Substantia nigra (tissue), 51 donors: ENCODE measurements at places on chromosomes 12 and 14.
A peak's percentile ranks its signal among the peaks of the same experiment; 100 is the strongest.

- no peak for DNase-seq
Observed at GRCh38 chr14:75628816-75629215, 31.9 kb downstream of the ERG28 start.

DNA sequence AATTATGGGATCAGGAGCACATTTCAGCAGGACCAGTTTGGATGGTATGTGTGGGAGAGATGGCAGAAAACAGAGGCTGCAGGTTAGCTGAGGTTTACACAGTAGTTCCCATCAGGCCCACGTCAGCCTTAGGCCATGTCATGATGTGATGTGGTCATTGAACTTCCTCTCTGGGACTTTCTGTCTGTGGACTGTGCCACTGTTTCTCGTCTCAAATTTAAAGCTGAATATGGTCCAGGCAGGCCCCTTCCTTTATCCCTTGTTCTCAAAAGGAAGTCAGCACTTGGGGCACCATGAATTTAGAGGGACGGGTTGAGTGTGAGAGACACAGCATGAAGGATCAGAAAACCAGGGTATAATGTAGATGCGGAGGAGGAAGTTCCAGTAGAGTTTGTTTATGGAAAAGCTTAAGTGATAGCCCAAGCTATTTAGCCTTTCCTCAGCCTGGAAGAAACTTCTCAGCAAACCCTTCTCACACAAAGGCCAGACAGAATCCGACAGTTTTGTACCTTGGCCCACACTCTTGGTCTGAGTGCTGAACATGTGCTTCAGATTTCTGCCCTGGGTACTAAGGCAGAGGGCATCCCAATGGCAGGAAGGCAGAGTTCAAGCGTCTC is 3.6 kb upstream of the IGFBP6 start:
- DNase-seq = no peak

GRCh38 chr14:76863724-76864407 is 37.7 kb downstream of the LRRC74A start:
- DNase-seq = peak; percentile 31

DNA sequence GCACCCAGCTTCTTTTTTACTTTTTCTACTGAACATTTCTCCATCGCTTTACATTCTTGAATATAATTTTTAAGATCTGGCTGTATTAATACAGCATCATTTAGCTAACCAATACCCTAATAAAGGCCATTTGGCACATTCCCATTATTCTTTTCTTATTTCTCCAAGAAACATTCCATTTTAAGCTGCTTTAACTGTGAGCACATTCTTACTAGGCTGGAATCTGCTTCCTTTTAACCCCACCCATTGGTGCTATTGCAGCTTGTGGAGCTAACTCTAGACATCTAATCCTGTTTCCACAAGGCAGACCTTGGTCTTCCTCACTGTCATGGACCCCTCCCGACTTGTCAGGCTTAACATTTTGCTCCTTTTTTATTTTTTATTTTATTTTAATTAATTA is 15.2 kb downstream of the CALM1 start:
- DNase-seq = no peak

GRCh38 chr12:94481734-94482133 is 22.1 kb upstream of the CEP83 start:
- no peak for DNase-seq

GRCh38 chr12:106025129-106025528 is 113.6 kb downstream of the NUAK1 start:
- DNase-seq = no peak

DNA sequence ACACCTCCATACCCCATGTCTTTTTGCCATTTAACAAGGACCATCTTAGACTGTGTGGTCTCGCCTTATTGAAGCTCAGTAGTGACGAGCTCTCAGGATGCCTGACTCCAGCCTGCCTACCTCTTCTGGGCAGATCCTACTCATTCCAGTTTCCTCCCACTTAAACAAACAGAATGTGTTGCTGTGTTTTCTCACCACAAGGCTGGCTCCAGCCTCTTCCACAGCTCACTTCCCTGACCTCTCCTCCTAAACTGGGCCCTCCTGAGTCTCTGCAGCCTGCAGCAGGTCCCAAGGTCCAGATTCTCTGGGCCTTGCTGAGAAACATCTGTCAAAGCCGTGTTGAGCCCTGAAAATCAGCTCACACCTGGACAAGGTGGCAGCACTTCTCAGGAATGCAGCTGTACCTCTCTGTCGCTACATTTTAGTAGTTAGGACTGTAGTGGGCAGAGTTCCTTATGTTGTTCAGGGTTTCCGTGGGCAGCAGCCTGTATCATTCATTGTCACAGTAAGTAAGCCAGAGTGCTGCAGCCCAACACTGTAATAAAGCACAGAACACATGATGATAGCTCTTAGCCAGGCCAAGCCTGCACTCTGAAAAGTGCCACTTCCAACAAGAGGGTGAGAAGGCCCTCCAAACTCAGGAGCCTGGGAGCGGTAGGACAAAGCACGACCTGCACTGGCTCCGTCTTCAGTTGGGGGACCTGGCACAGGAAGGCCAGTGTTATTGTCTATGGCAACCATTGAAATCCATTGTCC is 68.5 kb downstream of the NKX2-1 start:
- no peak for DNase-seq

GRCh38 chr14:37678916-37679315 is 83.5 kb downstream of the TTC6 start:
- DNase-seq = no peak

DNA sequence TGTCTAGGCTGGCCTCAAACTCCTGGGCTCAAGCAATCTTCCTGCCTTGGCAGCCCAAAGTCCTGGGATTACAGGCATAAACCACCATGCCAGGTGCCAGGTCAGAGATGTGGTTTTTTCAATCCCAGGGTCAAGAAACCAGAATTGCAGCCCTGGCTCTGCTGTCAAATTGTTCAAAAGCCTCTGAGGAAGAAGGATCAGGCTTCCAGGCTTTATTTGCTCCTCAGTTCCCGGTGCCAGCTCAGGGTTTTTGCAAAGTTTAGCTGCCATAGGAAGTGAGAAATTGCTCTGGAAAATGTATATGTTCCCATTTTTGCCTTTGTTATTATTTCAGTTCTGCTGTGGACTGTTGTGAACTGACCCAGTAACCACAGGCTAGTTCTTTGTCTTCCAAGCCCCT is 28.7 kb downstream of the WNT5B start:
- DNase-seq = no peak

DNA sequence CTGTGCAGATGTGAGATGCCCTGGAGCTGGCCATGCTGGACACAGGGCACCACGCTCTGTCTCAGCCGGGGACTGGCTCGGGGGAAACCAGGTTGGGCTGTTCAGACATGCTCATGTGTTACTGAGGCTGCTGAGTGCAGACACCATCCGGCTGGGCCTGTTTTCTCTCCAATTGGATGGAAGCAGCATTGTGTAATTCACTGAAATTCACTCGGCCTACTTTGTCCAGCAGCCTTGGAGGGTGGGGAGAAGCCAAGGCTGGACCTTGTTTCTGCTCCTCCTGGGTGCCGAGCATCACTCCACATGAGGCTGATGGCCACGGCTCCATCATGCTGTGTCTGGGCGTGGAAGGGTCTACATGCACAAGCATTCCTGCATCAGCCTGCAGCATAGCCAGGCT is 130.7 kb downstream of the SMOC1 start:
- no peak for DNase-seq

GRCh38 chr14:74257078-74257940 is 18.1 kb downstream of the VSX2 start:
- peak; percentile 66 for DNase-seq

DNA sequence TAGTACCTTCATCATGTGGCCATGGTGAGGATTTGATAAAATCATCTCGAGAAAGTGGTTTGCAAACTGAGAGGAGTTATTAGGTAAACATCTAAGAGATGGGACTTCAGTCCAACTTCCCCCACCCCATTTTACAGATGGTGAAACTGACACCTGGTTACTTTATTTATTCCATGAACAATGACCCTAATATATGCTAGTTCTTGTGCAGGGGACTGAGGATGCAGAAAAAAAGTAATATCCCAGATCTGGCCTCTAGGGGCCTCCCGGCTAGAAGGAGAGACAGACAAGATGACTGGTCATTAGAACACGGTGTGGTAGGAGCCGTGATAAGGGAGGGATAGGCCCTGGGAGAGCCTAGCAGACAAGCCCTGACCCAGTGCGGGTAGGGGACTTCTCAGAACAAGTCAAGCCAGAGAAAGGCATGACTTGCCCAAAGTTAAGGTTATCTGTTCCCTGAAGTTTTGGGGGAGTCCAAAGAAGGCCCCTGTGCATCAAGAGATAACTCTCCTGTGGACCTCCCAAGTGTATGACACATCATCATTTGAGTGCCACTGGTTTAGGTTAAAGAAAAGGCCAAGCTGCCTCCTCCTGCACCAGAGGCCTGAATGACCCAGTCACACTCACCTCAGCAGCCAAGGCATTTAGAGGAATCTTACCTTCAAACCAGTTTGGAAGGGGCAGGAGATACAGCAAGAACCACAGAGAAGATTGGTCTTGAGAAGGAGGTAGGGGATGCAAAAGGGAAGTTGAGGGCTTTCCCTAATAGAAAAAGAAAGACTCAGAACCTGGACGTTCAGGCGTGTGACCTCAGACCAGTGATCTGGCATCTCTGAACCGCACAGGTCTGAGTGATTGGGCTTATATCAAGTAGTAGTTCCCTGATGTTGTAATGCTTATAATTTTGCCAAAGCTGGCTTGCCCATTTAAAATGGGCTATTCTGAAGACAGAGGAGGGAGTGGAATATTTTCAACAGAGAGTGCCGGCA is 1.6 kb downstream of the CMKLR1 start:
- DNase-seq = no peak

GRCh38 chr12:68675101-68675842 is 11.5 kb upstream of the NUP107 start:
- no peak for DNase-seq

DNA sequence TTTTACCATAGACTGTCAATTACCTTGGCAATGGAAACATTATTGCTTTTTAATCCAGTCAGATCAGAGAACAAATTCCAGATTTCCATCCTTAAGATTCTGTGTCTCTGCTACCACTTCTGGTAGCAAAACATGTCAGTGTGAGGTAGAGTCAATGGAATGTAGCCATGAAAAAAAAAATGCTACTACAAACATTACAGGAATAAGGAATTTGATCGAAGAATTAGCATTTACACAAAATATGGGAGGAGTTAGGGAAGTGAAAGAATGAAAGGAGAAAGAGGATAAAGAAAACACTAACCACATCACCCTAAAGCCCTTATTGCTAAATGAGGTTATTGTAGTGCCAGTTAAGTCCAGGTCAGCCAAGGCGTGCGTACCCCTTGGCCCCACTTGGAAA is 9.2 kb downstream of the MED21 start:
- DNase-seq = no peak

DNA sequence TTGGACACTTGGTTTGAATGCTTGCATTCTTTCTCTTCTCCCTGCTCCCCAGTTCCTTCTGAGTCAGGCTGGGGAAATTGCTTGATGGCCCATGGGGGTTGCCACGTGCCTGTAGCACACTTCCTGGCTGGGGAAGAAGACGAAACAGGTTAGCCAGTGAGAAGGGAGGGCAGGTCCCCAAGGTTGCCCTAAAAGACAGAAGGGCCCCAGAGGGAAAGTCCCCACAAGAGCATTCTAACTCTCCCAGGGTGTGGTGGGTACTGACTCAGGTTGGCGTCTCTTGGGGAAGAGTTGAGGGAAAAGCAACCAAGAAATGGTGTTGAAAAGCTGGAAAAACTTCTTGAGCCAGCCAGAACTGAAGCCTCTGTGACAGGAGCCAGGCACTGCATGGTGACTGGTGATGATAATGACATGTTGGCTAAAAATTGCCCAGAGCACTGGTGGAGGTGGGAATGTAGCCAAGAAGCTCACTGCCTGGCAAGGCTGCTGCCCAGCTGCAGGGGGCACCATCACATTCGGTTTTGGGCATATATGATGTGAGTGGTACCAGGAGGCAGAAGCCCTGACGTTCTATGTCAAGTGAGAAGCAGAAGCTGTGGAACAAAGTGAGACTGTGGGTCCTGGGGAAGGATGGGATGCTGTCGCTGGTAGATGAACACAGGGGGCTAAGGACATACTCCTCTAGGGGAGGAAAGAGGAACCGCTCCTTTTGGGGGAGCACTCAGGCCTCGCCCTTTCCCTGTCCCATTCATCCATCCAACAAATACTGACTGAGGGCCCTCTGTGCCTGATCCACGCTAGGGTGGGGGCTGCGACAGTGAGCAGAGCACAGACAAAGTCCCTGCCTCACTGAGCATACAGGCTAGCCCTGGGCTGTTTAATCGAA is 8.1 kb upstream of the RABGGTA start:
- no peak for DNase-seq

- no peak for DNase-seq
Observed at GRCh38 chr14:65461730-65462129, 49.2 kb downstream of the FUT8 start.

DNA sequence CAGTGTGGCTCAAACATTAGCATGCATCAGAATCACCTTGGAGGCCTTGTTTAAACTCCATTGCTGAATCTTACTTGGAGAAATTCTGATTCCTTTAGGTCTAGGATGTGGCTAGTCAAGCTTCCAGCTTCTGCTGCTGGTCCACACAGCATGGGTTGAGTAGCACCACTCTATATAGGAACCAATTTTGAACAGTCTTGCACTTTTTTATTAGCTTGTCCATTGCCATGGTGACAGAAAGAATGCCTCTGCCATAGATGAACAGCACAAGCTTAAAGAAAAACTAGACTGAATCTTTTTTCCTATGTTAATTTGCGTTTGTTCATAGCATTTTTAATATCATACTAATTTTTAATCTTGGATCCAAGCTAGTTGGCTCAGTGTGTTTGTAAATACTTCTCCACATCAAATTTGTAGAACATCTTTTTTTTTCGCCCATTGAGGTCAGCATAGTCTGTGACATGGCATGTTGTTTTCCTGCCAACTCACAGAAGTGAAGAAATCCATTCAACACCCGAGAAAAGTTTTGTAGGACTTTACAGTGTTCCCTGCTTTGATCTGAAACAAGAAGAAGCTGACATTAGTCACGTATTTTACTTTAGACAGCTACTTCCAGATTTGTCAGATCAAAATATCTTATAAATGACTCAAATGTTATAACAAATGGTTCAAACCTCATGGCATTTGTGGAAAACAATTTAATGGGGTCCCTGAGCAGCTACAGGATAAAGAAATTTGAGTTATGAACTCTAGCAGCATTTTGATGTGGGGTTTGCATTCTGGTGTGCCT is 438.8 kb downstream of the EGLN3 start:
- no peak for DNase-seq

DNA sequence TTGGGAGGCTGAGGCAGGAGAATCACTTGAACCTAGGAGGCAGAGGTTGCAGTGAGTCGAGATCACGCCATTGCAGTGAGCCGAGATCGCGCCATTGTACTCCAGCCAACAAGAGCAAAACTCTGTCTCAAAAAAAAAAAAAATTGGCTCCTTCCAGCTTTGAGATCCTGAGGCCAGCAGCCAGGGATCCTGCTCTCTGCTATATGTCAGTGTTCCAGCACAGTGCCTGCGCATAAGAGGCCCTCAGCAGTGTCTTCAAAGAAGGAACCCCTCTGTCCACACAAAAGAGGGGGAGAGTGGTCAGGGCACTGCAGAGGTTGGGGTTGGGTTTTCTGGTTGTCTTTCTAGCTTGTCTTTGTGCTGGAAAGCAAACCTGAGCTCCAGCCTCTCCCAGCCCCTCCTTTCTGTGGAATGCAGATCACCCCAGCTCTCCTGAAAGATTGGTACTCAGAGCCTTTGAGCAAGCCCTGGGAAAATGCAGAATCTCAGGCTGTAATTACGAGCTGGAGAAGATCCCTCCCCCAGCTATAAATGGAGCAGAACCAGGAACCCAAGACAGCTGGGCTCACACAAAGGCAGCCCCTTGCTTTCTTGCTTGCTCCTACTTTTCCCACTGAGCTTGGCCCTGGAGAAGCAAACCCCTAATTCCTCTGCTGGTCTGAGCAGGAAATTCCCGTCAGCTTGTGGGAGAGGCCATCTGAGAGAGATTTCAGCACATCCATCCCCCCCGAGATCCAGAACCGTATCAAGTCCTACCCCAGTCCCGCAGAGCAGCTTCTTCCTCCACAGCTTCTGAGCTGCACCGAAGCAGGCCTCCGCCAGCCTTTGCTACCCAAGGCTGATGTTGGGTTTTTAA is 205.7 kb downstream of the ZFP36L1 start:
- DNase-seq = no peak
